HepG2 (cell line): ENCODE measurements at places on chromosomes 5 and 9.
A peak's percentile ranks its signal among the peaks of the same experiment; 100 is the strongest.

DNA sequence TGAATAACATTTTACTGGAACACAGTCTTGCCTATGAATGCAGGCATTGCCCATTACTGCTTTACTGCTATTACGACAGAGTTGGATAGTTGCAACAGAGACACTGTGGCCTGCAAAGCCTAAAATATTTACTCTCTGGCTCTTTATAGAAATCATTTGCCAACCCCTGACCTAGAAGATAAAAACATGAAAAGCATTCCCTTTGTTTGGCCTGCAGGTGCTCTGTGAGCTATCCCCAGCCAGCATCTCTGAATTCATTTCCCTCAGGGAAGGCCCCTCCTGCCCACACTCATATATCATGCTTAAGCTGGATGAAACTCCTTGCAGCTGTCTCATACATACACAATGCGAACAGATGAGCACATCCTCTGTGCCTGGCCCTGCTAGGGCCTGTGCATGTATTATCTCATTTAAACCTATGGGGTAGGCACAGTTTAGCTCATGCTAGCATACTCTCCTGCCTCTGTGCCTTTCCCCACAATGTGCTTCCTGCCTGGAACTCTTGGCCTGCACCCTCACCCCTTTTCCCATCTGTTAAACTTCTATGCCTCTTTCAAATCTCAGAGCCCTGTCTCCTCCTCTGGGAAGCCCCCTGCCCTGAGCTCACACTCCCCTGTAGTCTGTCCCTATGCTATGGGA is 193.1 kb downstream of the PAX5 start:
- H3K27ac ChIP-seq = no peak overlapping the region
- no peaks in the 10 kb centered on the region for H3K36me3 ChIP-seq
- peak; percentile 64 for DNase-seq
- H3K27me3 ChIP-seq = peaks cover 15% of the 10 kb centered on the region; the same call in 2 of the 3 replicates
- peaks cover 44% of the 10 kb centered on the region for H3K4me1 ChIP-seq

GRCh38 chr5:110785356-110785755 is 46.5 kb downstream of the SLC25A46 start:
- H3K27ac ChIP-seq = no peak overlapping the region
- DNase-seq = no peak
- H3K4me1 ChIP-seq = no peaks in the 10 kb centered on the region
- H3K4me3 ChIP-seq = no peak overlapping the region
- no peaks in the 10 kb centered on the region for H3K27me3 ChIP-seq

DNA sequence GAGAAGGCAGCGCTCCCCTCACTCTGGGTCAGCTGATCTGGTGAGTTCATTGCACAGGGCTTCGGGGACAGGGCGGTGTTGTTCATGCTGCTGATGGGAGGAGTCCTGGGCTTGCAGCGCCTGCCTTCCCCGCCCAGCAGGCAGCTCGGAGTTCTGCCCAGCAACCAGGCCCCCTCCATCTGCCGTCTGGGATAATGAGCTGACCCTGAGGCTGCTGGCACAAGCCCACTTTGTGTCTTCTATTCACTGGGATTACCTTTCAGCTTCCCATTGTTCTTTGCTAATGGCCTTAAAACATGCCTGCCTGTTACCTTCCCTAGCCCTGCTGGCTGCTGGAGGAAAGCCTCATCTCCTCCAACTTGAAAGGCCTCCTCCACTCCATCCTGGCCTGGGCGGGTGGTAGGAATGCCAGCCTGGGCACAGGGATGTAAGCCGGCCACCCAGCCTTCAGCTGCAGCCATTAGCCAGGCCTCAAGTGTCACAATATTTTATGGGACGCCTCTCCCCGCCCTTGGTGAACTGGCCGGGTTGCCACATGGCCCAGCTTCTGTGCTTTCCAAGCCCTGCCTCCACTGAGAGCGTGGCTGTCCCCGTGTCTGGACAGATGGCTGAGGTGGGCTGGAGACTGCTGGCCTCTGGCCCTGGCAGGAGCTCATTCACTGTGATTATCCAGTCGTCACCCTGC is 70.4 kb downstream of the GADD45G start:
- no peak for DNase-seq
- no peaks in the 10 kb centered on the region for H3K36me3 ChIP-seq
- no peak overlapping the region for H3K4me3 ChIP-seq
- H3K27me3 ChIP-seq = peaks cover 2% of the 10 kb centered on the region; the same call in 1 of the 2 replicates

DNA sequence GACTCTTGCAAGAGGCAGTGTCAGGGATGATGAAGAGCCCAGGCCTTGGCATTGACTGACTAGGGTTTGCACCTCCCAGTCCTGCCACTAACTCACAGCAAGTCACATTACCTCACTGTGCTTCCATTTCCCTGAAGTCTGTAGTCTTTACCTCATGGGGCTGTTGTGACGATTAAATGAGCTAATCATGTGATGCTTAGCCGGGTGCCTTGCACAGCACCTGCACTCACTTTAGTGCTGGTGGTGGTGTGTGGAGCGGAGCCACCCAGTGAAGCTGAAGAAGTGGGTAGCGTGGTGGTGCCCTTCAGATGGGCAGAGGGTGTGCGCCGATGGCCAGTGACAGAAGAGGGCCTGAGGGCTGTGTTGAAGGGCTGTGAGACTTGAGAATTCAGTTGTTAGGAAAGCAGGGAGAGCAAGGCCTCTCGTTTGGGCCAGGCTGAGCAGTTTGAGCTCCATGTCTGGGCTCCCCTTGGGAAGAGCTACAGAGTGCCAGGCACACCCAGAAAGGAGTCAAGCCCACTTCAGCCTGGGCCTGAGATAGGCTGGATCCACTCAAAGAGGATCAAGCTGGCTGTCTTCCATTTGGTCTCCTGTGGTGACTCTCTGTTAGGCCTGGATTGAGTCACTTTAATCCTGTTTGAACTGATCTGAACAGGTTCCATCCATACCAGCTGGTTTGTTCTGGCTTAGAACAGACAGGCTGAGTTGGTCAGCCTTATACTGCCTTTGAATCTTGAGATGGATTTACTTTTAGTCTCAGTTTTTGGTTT is 42.5 kb downstream of the RALGPS1 start:
- H3K4me3 ChIP-seq = no peak overlapping the region
- no peaks in the 10 kb centered on the region for H3K36me3 ChIP-seq

DNA sequence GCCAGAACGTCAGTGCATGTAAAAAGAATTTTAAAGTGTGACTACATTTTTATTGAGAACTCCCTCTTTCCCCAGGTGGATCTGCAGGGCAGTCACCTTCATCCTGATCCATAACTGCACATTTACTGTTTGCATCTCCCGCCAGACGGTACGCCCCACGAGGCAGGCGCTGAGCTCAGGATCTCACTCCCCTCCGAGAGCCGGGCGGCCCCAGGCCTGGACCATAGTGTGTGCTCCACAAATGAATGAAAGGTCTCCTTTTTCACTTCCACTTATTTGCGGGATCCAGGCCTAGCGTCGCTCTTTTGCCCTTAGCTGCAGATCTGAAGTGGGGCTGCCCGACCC is 378 bp downstream of the DROSHA start:
- peak; percentile 15 for DNase-seq
- peaks cover 9% of the 10 kb centered on the region for H3K36me3 ChIP-seq
- peaks cover 36% of the 10 kb centered on the region for H3K4me1 ChIP-seq
- peak overlapping the region; percentile 63 for H3K4me3 ChIP-seq
- no peaks in the 10 kb centered on the region; the same call in 2 of the 3 replicates for H3K27me3 ChIP-seq

GRCh38 chr5:35777358-35778087 is 79.2 kb upstream of the IL7R start:
- H3K27me3 ChIP-seq = no peaks in the 10 kb centered on the region; the same call in 1 of the 2 replicates
- peak; percentile 63 for DNase-seq
- no peaks in the 10 kb centered on the region for H3K36me3 ChIP-seq
- no peaks in the 10 kb centered on the region for H3K4me1 ChIP-seq
- no peak overlapping the region for H3K27ac ChIP-seq

GRCh38 chr5:170771496-170771895 is 12.0 kb upstream of the GABRP start:
- H3K27me3 ChIP-seq = 0 out of 3 replicates have a peak, but pooled peaks cover 5% of the 10 kb centered on the region
- H3K4me1 ChIP-seq = no peaks in the 10 kb centered on the region
- H3K36me3 ChIP-seq = no peaks in the 10 kb centered on the region
- DNase-seq = no peak

DNA sequence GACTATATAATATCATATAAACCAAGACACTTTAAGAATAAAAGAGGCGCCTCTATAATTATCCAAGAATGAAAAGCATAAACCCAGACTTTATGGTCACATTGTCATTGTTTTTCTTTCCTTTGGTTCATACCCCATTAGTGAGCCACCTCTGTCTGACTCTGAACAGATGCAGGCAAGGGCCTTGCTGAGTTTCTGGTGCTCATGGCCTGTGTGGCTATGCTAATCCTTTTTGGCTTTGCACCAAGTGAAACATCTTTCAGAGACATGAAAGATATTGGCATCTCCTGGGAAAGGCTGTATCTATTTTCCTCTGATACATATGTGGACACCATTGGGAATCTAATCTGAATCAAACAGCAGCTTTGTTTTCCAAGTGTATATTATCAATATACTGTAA is 222.5 kb downstream of the CHSY3 start:
- no peak overlapping the region for H3K4me3 ChIP-seq
- no peaks in the 10 kb centered on the region for H3K36me3 ChIP-seq
- no peaks in the 10 kb centered on the region for H3K27me3 ChIP-seq

DNA sequence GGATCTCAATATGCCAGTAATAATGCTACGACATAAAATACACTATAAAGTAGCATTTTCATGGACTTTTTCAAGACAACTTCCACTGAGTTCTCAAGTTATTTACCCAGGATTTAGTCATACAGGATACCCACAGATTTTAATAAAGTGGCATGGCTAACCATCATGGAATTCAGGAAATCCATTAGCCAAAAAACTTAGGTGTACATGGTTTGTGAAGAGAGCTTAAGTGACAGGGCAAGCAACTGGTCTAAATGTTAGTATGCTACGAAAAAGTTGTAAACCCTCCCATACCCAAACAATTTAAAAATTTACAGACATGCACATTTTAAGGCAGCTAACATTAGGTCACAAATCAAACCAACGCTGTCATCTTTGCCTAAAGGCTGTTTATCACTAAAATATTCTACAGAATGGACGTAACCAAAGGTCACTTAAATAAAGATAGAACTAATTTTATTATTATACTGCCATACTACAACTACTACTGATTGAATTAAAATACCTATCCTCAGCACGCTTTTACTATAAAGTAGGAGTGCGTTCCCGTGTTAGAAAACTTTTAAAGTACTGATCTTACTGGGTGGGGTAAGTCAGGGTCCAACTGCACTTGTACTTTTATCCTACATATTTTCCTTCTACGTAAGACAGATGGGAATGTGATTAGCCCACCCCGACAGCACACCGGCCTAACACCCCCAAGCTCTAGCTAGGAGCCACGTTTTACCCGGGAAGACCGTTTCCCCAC is 1.1 kb downstream of the UBTD2 start:
- H3K36me3 ChIP-seq = 0 out of 3 replicates have a peak, but pooled peaks cover 3% of the 10 kb centered on the region
- peak overlapping the region; percentile 84 for H3K27ac ChIP-seq
- H3K4me1 ChIP-seq = peaks cover 68% of the 10 kb centered on the region
- H3K4me3 ChIP-seq = peak overlapping the region; percentile 87

- H3K27ac ChIP-seq = no peak overlapping the region
- peaks cover 21% of the 10 kb centered on the region for H3K4me1 ChIP-seq
- no peak overlapping the region for H3K4me3 ChIP-seq
- H3K27me3 ChIP-seq = peaks cover 6% of the 10 kb centered on the region
- DNase-seq = no peak
- no peaks in the 10 kb centered on the region for H3K36me3 ChIP-seq
These were observed 5.8 kb downstream of the GCNT4 start for GRCh38 chr5:75046366-75047142.

DNA sequence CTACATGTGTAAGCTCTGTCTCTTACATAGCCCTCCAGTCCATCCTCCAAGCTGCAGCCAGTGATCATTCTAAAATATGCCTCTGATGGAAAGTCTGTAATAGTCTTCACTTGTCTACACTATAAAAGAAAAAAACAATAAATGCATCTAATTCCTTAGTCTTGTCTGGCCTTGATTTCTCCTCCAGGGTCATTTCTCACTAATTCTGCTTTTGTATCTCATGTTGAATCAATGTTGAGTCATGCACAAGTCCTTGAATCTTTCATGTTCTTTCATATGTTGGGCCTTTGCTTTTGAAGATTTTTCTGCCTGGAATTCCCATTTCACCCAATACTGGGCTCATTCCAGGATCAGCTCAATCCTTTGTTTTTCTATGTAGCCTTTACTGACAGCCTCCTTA is 121.1 kb upstream of the TRIM32 start:
- H3K4me3 ChIP-seq = no peak overlapping the region
- H3K4me1 ChIP-seq = peaks cover 52% of the 10 kb centered on the region
- H3K36me3 ChIP-seq = no peaks in the 10 kb centered on the region
- no peak for DNase-seq
- peak overlapping the region; percentile 88 for H3K27ac ChIP-seq

- H3K27me3 ChIP-seq = no peaks in the 10 kb centered on the region
- H3K4me3 ChIP-seq = no peak overlapping the region
- no peak overlapping the region for H3K27ac ChIP-seq
- no peaks in the 10 kb centered on the region for H3K36me3 ChIP-seq
These were observed 27.1 kb upstream of the GOLPH3 start for GRCh38 chr5:32201122-32201753.

DNA sequence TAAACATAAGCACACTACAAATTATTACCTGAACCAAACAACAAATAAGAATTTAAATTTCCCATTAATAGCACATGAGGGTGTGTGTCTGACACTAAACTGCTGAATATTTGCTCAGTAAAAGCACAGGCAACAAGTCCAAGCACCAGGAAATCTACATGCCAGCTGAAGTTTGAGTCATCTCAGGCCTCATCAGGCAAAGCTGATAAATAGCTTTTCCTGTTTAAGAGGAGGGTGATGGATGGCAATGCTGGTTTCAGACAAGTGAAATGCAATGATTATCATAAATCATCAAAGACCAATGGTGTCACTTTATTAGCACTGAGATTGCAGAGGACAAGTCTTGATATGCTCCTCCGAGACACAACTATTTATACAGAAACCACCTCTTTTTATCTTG is 1668.0 kb upstream of the C9orf72 start:
- no peaks in the 10 kb centered on the region for H3K4me1 ChIP-seq
- H3K36me3 ChIP-seq = no peaks in the 10 kb centered on the region
- H3K27me3 ChIP-seq = no peaks in the 10 kb centered on the region
- no peak for DNase-seq
- H3K4me3 ChIP-seq = no peak overlapping the region
- no peak overlapping the region for H3K27ac ChIP-seq

GRCh38 chr5:150579462-150580400 is 60.7 kb upstream of the SYNPO start:
- no peak for DNase-seq
- H3K27ac ChIP-seq = no peak overlapping the region
- no peaks in the 10 kb centered on the region for H3K27me3 ChIP-seq
- H3K4me3 ChIP-seq = no peak overlapping the region

DNA sequence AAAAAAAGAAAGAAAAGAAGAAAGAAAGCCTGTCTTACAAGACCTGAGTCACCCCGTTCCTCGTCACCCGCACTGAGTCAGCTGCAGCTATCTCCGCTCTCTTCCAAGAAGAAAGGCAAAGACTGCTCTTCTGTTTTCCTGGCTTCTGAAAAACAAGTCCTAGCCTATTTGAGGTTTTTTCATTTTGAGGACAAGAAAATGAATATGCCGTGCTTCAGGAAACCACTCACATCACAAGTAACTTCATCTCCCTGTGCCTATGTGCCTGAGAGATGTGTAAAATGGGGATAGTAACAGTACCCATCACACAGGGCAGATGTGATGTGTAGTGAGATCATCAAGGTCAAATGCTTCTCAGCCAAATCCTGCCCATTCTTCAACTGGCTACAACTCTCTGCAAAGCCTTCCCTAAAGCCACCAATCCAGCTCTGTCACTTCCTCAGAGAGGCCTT is 78.4 kb downstream of the GLDC start:
- no peak overlapping the region for H3K27ac ChIP-seq
- H3K4me1 ChIP-seq = no peaks in the 10 kb centered on the region
- no peak overlapping the region for H3K4me3 ChIP-seq
